T-cell (primary cell): ENCODE measurements at places on chromosomes 7 and 10.

DNA sequence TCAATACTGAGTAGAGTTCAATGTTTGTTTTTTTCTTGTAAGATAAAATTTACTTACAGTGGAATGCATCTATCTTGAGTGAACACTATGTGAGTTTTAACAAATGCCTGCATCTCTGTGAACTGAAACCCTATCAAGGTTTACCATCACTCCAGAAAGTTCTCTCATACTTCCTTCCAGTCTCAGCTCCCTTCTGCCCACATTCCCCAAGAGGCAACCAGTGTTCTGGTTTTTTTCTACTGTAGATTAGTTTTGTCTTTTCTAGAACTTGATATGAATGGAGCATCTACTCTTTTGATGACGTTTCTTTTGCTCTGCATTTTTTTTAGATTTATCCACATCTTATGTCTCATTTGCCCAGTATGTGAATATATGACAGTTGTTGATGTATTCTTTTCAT lies 17.1 kb downstream of the WIPI2 start:
- no peak for DNase-seq

DNA sequence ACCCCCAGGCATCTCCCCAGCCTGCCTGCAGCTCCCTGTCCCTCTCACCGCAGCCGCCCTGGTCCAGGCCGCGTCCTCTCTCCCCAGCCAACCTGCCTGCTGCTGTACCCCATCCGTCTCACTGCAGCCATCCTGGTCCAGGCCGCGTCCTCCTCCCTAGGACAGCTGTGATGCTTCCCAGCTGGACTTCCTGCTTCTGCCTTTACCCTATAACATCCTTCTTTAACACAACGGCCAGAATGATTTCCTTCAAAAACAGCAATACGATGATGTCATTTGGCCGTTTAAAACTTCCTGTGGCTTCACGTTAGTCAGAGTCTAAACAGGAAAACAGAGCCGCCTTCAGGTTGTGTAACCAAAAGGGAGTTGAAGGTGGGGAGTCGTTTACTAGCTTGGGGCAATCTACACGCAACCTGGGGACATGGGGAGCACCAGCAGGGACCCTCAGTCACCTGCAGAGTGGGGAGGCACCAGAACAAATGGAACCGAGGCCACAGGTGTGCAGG lies 32.2 kb upstream of the ZFAND2A start:
- DNase-seq: no peak

DNA sequence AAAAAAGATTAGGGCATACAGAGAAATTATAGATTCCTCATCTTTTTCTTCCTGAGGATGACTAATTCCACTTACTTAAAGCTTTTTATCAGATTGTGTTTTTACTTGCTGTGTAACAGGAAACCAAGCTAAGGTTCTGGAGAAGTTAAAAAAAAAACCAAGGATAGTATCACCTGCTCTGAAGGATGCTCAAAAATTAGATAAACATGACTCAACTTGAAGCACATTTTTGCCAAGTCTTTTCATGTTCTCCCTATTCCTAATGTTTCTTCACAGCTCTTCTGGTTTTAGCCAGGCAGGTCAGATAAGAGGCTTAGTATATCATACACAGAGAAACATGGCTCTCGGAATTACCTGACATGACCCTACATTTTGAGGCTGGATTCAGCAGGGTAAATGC lies 90.3 kb downstream of the CPEB3 start:
- DNase-seq: no peak

DNA sequence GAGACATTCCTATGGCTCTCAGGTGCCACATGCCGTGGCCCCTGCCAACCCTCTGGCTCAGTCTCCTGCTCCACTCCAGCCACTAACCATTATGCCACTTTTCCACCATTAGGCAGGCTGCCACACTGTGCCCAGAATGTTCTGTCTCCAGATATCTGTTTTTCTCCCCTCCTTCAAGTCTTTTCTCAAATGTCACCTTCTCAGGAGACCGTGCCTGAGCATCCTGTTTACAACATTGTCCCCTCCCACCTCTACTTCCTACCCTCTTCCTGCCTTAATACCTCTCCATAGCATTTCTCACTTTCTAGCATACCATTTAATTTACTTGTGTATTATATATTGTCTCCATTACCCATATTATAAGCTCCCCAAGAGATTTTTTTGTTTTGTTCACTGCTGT lies 162.5 kb upstream of the LYZL2 start:
- DNase-seq: no peak

- DNase-seq: no peak
These were observed 57.5 kb upstream of the PTPN12 start for GRCh38 chr7:77479536-77480088.

DNA sequence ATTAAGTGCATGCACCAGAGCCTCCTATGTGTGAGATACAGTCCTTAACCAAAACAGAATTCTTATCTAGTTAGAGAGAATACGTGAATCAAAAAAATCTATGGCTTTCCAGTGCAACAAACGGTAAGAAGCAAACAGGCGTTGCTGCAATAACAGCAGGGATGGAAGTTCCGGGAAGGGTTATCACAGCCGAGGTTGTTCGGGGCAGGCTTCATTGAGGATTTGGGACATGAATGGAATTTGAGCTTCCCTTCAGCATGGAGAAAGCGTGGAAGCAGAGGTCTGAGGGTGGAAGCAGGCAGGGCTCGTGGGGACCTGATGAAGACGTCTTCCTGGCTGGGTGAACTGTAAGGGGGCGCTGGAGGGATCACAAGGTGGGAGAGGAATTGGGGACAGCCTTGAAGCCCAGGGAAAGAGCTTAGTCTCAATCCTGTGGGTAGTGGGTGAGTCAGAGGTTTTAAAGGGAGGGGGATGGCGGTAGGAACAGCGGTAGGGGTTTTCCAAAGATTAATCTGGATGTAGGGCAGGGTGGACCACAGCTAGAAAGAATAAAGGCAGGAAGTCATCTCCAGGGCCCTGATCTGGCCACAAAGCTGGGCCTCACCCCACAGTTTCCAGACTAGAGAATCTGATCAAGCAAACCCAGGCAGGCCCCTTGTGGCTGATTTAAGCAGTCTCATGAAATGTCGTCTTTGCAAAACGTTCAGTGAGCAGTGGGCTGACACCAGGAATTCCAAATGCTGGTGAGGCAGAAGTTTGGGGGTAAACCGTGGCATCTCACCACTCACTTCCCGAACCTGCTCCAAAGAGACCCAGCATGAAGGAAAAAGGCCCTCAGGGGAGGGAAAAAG lies 65.1 kb downstream of the CALML3 start:
- no peak for DNase-seq

DNA sequence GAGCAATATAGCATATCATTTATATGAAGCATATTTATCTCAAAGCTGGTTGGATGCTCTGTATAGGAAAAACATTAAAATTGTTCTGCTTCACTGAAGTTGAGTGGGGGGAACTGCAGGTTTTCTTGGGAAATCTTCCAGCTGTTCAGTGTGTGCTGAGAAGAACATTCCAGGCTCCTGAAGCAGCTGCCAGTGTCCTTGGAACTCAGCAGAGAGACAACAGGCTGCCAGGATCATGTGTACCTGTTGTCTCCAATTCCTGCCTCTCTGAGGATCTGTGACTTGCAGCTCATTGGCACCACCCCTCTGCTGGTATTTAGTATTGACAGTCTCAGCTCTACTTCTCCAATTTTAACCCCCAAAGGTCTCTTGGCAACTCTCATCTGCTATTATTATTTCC lies 42.3 kb upstream of the PRKG1 start:
- DNase-seq: no peak

DNA sequence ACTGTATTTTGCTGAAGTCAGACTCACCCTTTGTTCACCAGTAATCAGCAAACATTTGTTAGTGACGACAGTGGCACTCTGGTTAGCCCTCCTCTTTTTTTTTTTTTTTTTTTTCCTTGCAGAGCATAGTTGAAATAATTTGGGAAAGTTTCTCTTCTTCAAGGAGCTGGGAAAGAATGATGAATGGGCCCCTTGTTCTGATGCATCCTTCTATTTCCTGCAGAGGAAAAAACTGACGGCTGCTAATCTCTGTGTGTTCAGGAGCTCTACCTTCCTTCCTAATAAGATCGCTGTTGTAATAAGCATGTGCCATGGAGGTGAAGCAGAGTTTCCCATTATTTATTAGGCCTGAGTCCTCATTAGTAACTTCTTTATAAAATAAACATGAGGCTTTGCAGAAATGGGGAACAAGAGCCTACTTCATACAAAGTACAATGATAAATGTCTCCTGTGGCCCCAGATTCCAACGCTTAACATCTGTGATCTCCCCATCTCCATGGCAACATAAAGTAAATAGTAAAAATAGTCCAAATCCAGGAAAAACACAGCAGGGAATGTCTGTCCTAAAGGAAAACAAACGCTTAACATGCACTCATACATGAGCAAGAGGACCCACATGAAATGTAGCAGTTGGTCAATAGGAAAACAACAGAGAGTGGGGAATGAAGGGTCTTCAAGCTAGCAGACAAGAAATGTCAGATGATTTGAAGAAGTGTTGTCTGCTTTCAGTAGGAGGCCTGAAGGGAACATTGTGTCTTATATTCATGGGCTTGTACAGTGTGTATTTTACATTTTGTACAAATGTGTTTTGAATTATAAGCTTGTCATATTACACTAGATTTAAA lies 59.1 kb upstream of the CALD1 start:
- DNase-seq: no peak

GRCh38 chr7:138907850-138908249 lies 73.3 kb downstream of the KIAA1549 start:
- no peak for DNase-seq

GRCh38 chr7:50321487-50322067 lies 17.1 kb downstream of the IKZF1 start:
- DNase-seq: peak; percentile 77

DNA sequence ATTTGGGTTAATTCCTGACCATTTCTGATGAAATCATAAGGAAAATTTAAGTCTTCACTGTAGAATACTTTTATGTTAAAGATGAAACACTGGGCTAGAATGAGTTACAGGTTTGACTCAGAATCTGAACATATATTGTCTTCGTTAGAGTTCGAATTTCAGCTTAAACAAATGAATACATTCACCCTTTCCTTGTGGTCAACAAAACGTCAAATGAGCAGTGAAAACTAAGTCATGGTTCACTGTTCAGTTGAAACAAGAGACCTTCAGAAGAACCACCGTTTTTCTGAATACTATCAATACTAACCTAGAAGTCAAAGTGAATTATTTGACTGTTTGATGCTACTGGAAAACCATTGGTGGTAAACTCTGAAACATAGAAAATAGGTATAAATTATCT lies 235.2 kb upstream of the ZWINT start:
- DNase-seq: no peak

- no peak for DNase-seq
These were observed 19.7 kb upstream of the LAMB4 start for GRCh38 chr7:108149908-108150307.

DNA sequence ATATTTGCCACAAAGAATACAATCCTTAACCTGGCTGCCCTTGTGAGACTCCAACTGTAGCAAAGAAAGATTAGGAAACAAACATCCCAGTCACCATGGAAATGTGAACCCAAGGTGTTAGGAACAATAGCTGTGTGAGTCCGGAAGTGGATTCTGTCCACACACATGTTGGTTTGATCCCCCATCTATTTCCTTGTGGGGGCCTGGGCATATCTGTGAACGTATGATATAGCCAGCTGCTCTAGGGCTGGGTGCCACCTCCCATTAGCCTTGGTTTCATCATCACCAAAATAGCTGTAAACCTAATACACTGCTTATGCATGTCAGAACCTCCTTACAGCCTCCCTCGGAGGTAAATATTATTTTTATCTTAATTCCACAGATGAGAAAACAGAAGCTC lies 26.4 kb downstream of the GRK5 start:
- no peak for DNase-seq

DNA sequence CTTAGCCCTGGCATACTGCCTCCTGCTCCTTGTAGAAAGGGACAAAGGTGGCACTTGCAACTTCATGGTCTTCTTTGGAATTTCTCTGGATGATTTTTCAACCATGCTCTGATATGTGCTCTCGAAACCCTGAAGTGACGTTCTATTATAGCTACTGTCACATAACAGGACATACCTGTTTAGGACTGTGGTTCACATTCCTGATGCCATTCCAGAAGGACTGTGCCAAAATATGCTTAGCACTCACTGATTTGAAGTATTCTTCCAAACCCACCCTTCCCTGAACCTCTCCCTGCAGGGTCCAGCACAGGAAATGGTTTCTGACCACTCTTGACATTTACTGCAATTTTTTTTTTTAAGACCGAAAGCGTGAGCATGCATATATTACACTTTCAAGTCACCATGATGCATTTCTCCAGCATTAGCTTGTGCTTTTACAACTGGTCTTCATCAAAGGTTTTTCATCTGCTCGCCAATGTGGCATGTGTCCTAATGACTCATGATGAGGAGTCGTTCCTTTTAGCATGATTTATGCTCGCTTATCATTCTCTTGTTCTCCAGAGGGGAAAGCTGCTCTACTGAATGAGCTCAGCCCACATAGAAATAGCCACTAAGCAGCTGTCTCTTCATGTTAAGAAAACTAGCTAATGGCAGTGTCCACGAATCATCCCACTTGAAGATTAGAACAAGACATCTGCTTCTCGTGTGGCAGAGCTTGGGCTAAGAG lies 135.2 kb downstream of the ADAM12 start:
- DNase-seq: no peak

- no peak for DNase-seq
These were observed 181.5 kb upstream of the AOAH start for GRCh38 chr7:36905841-36906240.

- DNase-seq: no peak
These were observed 291.2 kb upstream of the FZD1 start for GRCh38 chr7:90972906-90973550.

DNA sequence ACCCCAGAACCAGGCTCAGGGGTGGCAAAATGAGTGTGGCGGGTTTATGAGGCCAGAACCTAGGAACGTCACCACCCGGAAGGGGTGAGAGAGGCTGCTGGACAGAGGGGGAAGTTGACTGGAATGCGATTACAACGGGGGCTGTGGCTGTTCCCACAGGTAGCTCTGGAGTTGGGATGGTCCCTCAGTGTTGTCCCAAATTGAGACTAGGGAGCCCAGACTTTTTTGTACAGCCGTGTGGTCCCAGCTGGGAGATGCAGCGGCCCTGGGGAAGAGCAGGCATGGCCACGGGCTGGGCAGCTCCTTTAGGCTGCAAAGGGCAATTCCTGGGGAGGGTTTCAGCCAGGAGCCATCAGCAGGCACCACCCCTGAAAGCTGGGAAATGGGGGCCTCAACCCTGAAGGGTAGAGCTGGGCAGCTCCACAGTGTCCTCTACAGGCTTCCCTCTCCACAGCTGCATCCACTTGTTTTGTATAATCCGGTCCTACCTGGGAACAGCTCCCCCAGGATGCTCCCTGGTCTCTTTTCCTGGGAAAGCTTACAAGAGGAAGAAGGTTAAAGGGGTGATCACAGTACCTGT lies 11.0 kb upstream of the GDF10 start:
- DNase-seq: no peak

- DNase-seq: no peak
These were observed 20.3 kb upstream of the GIMAP2 start for GRCh38 chr7:150665089-150665748.

GRCh38 chr10:72738486-72738885 lies 46.5 kb downstream of the MCU start:
- no peak for DNase-seq

- DNase-seq: no peak
These were observed 1.0 kb downstream of the SEPHS1 start for GRCh38 chr10:13347043-13347499.

GRCh38 chr7:93711926-93712325 lies 137.4 kb upstream of the CALCR start:
- no peak for DNase-seq
